Tracheal epithelial cell (primary cell): ENCODE measurements at places on chromosomes 5 and 9. TPM values are rescaled to one million over a fixed set of nuclear protein-coding genes. Genes with fewer than 3 reads are reported as not detected.

The ABHD17B gene
- 18.3 and 29.2 TPM in 2 replicates for total RNA-seq

The SCGB3A2 gene
- not detected in 2 replicates for total RNA-seq

The FGD3 gene
- 1.2 and 2.6 TPM in 2 replicates for total RNA-seq

The OTP gene
- total RNA-seq: not detected in 2 replicates

The PARP8 gene
- 13.9 and 16.4 TPM in 2 replicates for total RNA-seq

The CDH12 gene
- total RNA-seq: not detected in 2 replicates

The CARD9 gene
- total RNA-seq: under 0.01 and 1.9 TPM in 2 replicates

The FAM78A gene
- 0.72 TPM in 1 of 2 replicates, not detected in the other for total RNA-seq
